ENCODE measurements at places on chromosomes 5 and 9.

DNA sequence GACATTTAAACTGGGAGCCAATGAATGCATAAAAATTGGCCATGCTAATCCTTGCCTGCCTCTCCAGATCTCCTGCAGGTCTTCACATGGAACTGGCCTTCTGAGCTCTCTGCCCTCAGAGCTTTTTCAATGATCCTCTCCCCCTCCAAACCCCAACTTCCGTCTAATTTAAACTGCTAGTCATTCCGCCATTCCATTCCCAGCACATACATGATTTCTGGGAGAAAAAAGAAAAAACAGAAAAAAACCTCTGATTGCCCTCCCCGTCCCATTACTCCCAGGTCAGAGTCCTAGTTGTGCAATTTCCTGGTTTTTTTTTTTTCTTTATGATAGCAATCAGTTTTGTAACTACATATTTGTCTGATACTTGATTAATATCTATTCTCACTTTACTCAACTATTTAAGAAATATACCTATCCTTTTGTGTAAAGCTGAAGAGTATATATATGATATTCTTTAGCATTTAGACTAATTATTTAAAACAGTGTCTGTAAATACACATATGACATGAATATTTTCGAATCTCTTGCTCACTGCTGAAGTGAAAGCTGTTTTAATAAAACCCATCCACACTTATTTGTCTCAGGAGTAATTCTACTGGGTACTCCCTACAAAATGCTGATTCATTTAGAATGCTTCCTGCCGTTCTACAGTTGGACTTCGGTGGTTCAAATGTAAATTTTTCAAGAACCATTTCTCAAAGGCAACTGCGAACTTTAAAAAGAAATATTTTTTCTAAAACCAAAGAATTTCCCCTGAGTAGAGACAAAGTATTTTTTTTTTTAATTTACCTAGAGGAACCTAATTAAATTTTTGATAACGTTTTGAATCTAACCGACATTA lies 1.6 kb downstream of the HINT1 start:
- DNase-seq, result no peak

GRCh38 chr9:127303830-127304229 lies 39.3 kb downstream of the GARNL3 start:
- DNase-seq, result no peak

- no peak for DNase-seq
These were observed 11.2 kb downstream of the ADAMTSL2 start for GRCh38 chr9:133545494-133546286.

GRCh38 chr5:88718736-88719135 lies 164.2 kb downstream of the MEF2C start:
- DNase-seq, result no peak

DNA sequence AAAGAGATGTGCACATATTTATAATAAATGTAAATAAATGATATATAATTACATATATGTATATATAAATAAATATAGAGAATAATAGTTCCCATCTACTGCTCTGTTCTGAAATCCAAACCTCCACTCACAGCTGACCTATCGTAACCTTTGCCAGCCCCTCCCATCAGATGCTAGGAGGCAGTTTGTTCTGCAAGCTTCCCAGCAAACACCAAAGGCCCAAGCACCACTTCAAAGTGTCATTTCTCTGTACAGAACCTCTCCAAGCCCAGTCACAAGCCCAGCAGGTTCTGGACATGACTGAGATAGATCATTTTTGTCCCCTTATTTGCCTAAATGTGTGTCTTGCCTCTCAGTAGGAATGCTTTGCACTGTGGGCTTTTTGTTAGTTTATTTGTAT lies 62.4 kb downstream of the MFAP3 start:
- no peak for DNase-seq

GRCh38 chr5:160923936-160924710 lies 72.1 kb upstream of the ATP10B start:
- no peak for DNase-seq

DNA sequence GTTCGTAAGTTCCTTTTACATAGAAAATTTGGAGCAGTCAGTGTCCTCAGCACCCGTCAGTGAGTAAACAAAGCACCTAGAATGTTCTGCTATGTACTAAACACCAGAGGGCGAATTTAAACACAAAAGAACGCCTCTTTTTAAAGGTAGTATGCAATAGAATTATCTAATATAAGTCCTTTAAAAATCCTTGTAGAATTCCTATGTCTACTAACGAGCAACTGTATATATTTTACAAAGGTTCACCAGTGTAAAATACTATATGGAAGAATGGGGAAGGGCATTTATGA lies 499 bp upstream of the TMEM232 start:
- no peak for DNase-seq

- DNase-seq, result no peak
These were observed 372.6 kb downstream of the EBF1 start for GRCh38 chr5:158727136-158727535.

DNA sequence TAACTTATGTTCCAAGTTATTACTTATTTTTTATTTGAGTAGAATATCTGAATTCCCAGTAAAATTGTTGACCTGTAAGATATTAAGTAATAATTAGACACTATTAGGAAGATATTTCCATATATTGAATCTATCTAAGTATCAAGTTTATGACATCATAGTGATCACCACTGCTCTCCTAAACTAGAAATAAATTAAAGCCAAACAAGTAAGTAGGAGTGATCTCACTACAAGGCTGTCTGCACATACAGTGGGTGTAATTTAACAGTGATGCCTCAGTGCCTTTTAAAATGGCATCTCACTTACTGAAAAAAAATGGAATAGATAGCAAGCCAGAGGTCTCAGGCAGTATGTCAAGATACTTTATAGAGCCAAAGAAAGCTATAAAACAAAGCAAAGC lies 789.6 kb downstream of the KCTD16 start:
- DNase-seq, result no peak

- DNase-seq, result no peak
These were observed 76.9 kb upstream of the RPS23 start for GRCh38 chr5:82355053-82355452.

GRCh38 chr5:38650946-38651345 lies 94.5 kb upstream of the LIFR start:
- DNase-seq, result no peak

DNA sequence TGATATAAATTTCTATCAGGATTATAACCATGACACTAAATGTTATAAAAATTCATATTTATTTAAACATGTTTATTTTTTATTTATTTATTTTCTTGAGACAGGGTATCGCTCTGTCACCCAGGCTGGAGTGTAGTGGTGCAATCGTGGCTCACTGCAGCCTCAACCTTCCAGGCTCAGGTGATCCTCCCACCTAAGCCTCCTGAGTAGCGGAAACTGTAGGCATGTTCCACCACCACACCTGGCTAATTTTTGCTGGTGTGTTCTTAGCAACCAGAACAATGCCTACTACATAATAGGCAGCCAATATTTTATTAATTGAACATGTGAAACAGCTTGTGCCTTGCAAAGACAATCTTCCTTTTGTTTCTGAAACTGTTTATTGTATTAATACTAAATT lies 6.5 kb upstream of the PTBP3 start:
- DNase-seq, result no peak

- DNase-seq, result no peak
These were observed 3.6 kb upstream of the FUT7 start for GRCh38 chr9:137035507-137035834.

DNA sequence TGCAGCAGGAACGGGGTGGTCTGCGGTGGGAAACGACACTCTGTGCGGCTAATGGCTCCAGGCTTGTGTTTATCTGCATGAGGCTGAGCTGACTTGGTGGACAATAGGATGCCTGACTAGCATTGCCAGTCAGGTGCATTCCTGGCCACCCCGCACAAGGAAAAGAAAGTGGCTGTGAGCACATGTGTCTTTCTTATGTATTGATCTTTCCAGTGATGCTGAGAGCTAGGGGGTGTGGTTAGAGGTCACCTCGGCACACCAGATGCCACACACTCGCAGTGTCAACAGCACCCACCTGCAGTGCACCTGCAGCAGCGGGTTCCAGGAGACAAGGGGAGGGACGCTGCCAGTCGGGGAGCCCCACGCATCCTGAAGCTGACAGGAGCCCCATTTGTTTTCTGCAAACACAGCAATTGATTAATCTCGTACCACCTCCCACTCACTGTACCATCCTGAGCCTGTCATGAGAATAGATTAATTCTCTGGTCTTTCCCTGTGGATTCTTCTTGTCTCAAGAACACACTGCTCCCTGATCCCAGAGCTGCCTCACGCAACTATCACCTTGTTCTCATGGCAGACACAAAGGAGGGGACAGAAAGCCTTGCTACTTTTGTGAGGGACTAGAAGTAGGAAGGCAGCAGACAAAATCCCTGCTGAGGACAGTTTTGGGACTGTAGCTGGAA lies 251.7 kb upstream of the WWC1 start:
- DNase-seq, result no peak

- DNase-seq, result no peak
These were observed 76.3 kb downstream of the AOPEP start for GRCh38 chr9:94802793-94803192.

DNA sequence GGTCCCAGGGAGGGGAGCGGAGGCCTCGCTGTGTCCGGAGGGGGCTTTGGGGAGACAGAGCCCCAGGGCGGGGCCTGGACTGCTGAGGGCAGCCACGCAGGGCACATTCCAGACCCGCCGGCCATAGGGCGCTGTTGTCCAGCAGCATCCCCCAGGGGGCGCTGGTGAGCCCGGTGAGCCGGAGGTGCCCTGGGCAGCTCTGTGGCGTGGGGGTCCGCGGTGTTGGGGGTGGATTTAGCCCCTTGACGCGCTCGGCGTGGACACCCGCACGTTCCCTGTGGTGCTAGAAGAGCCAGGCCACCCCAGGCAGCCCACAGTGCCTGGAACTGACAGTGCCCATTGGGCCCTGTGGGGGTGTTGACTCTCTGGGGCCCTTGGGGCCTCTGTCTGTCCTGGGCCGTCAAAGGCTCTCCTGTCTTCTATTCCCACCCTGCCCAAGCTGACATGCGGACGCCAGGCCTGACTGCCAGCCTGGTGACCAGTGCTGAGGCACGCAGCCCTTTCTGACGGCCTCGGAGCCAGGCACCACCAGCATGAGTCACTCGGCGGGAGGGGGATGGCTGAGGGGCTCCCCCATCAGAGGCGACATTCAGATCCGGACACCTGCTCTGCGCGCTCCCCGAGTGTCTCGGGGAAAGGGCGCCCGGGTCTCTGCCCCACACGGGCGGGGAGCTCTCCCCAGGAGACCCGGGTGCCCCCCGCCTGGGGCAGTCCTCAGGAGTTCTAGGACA lies 23.9 kb downstream of the TPPP start:
- no peak for DNase-seq

- no peak for DNase-seq
These were observed 1.2 kb upstream of the AOPEP start for GRCh38 chr9:94725293-94725692.

- no peak for DNase-seq
These were observed 84.7 kb downstream of the ZDHHC21 start for GRCh38 chr9:14608540-14608939.

- no peak for DNase-seq
These were observed 107.9 kb downstream of the NDUFAF2 start for GRCh38 chr5:61052882-61053281.

- no peak for DNase-seq
These were observed 4.6 kb downstream of the RAPGEF6 start for GRCh38 chr5:131630208-131630962.

DNA sequence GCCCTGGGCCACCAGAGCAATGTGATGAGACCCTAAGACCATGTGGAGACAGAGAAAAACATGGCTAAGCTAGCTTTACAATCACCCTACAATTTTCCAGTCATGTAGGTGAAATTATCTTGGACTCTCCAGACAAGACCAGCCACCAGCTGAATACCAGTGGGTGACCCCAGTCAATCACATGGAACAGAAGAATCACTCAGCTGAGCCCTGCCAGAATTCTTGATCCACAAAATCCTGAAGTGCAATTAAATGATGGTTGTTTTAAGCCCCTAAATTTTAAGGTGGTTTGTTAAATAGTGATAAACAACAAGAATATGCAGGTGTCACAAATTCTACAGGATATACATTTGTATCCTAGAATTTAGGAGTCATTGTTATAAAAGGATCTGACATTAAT lies 69.5 kb upstream of the SMIM15 start:
- no peak for DNase-seq

- DNase-seq, result no peak
These were observed 77.7 kb downstream of the DNAH5 start for GRCh38 chr5:13866792-13867191.

GRCh38 chr5:6910950-6911349 lies 197.7 kb downstream of the TENT4A start:
- DNase-seq, result no peak

DNA sequence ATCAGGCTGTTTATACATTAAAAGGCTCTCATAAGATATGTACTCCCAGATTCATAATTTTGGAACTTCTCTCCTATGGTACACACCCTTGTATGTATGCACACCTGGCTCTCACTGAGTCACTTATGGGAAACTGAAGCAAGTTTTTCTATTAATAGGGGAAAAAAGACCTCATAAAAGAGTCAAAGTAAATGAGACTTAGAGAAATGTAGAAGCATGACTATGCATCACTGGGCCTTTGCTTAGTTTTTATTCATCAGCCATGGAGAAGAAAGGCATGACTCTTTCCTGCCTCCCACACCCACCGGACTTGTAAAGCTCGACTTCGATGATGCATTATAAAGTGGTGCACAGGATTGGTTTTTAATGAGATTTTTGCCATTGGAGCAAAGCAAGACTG lies 28.2 kb downstream of the MTAP start:
- DNase-seq, result no peak

GRCh38 chr9:33476503-33476902 lies 2.8 kb upstream of the NOL6 start:
- no peak for DNase-seq

GRCh38 chr9:93730217-93730616 lies 153.8 kb downstream of the PHF2 start:
- no peak for DNase-seq

DNA sequence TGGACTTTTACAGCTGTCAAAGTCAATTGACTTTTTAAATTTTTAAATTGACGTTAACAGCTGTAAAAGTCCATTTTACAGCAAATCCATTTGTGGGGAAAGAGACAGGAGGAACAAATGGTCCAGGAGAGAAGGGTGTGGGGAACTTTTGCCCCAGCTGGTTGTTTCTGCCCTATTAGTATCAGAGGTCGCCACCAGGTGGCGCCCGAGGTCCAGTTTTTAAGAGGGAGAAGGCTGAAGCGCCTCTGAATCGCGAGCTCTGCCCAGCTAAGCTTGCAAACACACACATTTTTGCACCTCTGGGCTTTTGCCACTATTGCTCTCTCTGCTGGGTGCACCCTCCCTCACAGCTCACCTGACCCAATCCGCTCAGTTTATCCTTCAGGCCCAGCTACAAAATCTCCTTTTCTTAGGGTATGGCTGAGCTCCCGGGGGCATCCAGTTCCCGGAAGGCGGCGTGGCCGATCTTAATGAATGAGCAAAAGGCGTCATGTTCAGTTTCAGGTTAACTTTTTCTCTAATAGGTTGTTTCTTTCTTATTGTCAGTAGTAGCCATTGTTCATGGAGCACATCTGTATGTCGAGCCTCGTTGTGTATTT lies 6.3 kb upstream of the TTLL11 start:
- DNase-seq, result no peak
